ENCODE measurements at places on chromosomes 7 and 10.
A peak's percentile ranks its signal among the peaks of the same experiment; 100 is the strongest.

GRCh38 chr7:130112662-130113425 is 42.5 kb downstream of the KLHDC10 start:
- DNase-seq = no peak

GRCh38 chr10:120360571-120360970 is 96.5 kb upstream of the PLPP4 start:
- no peak for DNase-seq

DNA sequence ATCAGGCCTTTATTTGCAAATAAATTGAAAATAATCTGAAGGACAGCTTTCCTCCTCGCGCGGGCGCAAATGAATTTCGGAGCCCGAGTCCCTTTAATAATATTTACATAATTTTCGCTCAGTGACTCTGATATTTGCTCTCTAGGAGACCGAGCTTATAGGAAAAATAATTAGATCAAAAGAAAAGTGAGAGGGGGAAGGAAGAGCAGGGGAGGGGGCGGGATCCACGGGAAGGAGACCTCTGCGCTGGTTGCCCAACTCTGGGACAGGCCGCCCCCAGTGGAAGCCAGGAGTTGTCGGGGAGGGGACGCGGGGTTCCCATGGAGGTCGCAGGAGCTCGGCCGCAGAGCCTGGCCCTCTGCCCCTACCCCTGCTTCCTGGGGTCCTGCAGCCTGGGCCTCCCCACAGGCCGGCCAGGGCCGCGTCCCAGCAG is 5.8 kb downstream of the UNCX start:
- DNase-seq = no peak

DNA sequence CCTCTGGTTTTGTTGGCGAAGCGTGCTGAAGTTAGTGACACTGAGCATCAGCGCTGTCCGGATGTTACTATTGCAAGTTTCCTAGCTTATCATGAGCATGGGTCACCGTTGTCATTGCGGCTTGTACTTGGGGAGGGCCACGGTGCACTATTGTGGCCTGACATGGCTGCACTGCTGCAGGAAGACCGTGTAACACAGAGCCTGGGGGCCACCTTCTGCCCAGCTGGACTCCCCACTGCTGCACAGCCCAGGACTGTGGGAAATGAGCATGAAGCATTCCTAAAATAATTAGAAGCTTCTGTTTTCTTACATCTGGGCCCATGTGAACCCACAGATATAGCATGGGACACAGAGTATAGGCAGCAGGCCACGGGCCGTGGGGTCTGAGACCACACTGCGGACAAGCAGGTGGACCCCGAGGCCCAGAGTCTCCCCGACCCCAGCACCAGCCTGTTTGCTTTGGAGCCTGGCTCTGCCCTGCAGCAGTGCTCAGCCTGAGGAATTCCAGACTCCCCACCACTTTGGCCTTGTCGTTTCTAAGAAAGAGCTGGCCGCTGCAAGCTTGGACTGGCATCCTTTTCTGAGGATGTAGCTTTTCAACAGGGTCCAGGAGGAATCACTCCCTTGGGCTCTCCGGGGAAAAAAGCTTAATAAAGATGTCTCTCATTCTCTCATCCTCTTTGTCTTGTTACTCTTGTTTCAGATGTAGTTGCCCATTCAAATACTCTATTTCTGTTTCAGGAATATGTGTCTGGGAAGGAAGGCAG is 179.2 kb downstream of the CCDC3 start:
- DNase-seq = no peak

- no peak for DNase-seq
These were observed 84.3 kb downstream of the LANCL2 start for GRCh38 chr7:55449205-55449991.

- DNase-seq = no peak
These were observed 149.8 kb downstream of the HBP1 start for GRCh38 chr7:107318523-107319160.

DNA sequence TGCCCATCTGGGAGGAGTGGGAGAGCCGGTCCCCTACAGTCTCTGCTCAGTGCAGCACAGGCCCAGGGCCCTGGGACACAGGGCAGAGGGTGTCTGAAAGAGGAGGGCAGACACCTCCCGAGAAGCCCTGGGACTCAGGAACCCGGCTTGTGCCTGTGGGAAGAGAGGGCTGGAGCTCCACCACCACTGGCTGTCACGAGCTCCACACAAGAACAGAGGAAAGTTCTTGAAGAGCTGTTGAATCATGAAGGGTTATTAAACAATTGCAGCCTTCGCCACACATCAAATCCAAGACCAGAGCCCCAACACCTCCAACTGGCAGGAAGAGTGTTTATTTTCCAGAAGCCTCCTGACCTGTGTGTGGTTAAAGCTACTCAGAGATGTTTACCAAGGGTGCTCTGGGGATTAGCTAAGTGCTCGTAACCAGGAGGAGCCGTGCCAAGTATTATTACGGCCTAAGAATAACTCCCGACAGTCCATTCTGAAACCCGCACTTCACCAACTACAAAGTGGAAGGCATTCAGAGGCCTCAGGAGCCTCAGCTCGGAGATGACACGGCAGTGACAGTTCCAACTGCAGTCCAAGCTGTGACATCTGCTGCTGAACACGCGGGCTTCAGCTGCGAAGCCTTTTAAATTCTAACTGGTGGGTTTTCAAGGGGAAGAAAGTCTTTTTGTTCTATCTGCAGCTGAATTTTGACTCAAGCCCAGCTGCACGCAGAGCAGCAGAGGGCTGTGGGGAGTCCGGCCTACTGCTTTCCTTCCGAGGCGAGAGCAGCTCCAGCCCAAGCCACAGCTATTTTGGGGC is 75.1 kb downstream of the MAD1L1 start:
- DNase-seq = peak; percentile 61

DNA sequence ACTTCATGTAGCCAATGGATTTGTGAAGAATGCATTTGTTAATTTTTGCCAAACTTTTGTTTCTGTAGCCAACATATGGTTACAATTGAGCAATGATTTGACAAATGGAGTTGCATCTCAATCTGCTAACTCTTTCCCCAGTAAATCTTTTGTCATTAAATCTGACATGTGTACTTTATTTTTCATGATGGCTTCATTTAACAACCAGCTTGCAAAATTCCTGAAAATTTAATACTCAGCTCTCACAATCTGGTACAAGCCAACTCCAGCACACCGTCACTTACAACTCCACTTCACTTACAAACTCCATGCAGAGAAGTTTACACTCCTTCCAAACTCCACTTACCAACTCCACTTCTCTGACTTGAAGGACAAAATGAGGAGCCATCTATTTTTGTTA is 26.5 kb upstream of the HIBADH start:
- DNase-seq = no peak

DNA sequence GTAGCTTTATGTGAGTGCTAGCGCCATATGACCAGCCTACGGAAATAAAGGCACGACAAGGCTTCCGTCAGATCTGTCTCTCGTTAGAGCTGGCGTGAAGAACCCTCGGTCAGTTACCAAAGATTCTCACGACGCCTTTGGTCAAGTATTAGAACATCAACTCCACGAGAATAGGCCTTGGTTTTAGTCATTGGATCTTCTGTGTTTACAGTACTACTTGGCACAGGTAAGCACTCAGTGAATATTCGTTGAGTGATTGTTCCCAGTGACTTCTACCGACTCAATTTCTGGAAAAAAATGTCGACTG is 316 bp downstream of the RBM48 start:
- DNase-seq = no peak

- DNase-seq = no peak
These were observed 146.6 kb downstream of the HERPUD2 start for GRCh38 chr7:35548291-35548690.

DNA sequence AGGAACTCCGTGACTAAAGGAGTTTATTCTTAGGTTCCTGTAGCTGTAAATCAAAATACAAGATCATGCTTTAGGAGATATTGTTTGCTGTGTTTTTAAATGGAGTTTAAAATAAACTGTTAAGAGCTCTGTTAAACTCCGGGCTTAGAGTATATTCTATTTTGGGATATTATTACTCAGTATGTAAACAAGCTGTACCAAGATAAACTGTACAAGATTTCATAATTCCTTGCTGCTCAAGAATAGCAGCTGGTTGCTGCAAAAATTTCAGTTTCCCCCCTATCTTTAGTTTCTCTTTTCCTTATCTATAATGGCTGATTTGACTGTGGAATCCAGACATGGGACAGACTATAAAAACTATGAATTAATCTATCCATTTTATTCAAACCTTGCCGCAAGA is 215.7 kb downstream of the HTR7 start:
- no peak for DNase-seq

- DNase-seq = no peak
These were observed 161.3 kb downstream of the SLIT1 start for GRCh38 chr10:97024168-97025073.

DNA sequence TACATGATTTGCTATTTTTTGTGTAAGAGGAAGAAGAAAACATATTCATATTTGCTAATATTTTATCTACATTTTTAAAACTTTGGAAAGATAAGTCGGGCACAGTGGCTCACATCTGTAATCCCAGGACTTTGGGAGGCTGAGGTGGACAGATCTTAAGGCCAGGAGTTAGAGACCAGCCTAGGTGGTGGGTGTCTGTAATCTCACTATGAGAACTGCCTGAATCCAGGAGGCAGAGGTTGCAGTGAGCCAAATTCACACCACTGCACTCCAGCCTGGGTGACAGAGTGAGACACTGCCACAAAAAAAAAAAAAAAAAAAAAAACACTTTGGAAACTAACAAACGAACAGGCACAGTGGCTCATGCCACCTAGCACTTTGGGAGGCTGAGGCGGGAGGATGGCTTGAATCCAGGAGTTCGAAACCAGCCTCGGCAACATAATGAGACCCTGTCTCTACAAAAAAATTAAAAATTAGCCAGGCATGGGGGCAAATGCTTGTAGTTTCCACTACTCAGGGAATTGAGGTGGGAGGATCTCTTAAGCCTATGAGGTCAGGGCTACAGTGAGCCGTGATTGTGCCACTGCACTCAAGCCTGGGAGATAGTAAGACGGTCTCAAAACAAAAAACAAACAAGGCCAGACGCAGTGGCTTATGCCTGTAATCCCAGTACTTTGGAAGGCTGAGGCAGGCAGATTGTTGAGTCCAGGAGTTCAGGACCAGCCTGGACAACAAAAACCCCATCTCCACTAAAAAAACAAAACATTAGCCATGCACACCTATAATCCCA is 25.6 kb downstream of the HERC4 start:
- no peak for DNase-seq

GRCh38 chr10:22976534-22976933 is 48.7 kb downstream of the ARMC3 start:
- no peak for DNase-seq

All from A673 (cell line).